Fibroblast of skin of abdomen (primary cell): ENCODE measurements at places on chromosomes 12 and 14.

GRCh38 chr12:52826611-52827498 lies 7.3 kb downstream of the KRT79 start:
- DNase-seq, result no peak

GRCh38 chr12:24054416-24054815 lies 104.9 kb upstream of the SOX5 start:
- no peak for DNase-seq

DNA sequence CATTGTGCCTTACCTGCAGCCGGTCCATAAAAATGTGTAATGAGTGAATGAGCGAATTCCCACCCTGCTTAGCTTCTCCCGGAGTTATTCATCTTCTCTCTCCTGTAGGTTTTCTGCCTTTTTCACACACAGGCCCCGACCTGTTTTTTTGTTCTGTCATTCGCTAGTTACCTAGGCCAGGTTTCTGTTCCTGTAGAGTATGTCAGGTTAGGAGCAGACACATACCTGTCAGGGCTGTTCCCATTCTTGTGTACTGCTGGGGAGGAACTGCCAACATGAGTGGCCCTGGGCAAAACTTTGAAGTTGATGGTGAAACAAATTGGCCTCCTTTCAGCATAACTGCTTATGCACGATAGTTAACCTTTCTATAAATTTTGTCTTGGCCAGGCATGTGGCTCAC lies 140.1 kb downstream of the SYNE2 start:
- no peak for DNase-seq

- peak; percentile 12 for DNase-seq
Observed at GRCh38 chr12:93484315-93484981, 17.1 kb downstream of the MRPL42 start.

DNA sequence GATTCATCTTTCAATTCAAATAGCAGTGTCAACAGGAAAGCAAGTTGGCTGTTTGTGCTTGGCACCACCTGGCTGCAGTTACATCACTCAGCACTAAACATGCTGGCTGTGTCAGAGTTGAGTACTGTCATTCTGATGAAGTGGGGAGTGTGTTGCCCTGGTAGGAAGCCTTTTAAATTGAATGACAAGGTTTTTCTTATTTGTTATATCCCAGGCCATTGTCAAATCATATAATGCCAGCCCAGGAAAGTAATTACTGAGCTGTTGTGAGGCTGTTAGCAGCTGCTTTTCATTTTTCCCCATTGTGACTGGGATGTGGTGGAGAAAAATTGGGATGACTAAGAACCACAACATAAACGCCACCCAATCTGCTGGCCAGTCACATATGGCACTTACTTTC lies 106.5 kb upstream of the PRKD1 start:
- peak; percentile 11 for DNase-seq

- DNase-seq, result no peak
Observed at GRCh38 chr14:41957459-41957858, 350.8 kb downstream of the LRFN5 start.

- DNase-seq, result no peak
Observed at GRCh38 chr14:85764822-85765221, 234.9 kb downstream of the FLRT2 start.

- DNase-seq, result peak; percentile 90
Observed at GRCh38 chr12:8662593-8662992, at the start of gene MFAP5. Gene MFAP5, minus strand, starts transcription at chr12:8662826. Its CDS starts 722 bp downstream, at chr12:8662104.

- DNase-seq, result no peak
Observed at GRCh38 chr12:3644104-3644503, 108.8 kb downstream of the CRACR2A start.

DNA sequence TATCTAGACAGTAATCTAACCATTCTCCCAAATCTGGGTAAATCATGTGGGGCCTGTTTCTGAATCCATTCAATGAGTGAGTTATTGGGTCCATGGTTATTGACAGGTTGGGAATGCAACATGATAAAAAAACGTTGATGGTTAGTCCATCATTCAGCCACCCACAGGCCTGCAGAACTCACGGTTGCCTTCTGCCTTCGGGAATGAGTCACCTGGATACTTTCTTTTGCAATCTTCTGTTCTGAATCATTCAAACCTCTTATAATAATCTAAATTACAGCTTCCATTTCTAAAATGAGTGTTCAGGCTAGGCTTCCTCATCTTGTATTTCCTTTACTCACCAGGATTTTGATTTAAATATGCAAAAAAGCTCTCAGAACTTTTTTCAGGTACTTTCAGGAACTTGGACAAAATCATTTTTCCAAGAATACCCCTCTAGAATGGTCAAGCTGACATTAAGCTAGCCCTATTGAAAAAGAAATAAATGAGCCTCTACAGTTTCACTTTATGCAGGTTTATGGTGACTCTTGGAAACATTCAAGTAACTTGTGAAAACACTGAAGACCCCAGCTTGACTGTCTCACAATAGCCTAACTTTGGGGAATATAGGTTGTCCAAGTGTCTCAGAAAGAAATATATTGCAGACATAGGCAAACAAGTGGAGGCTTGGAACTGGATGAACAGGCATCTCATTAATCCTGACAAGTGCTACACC lies 94.4 kb downstream of the KCNK10 start:
- DNase-seq, result no peak

- DNase-seq, result peak; percentile 35
Observed at GRCh38 chr12:88309546-88309945, 167.4 kb downstream of the TMTC3 start.

- DNase-seq, result no peak
Observed at GRCh38 chr14:92506231-92506630, 7.3 kb upstream of the RIN3 start.

DNA sequence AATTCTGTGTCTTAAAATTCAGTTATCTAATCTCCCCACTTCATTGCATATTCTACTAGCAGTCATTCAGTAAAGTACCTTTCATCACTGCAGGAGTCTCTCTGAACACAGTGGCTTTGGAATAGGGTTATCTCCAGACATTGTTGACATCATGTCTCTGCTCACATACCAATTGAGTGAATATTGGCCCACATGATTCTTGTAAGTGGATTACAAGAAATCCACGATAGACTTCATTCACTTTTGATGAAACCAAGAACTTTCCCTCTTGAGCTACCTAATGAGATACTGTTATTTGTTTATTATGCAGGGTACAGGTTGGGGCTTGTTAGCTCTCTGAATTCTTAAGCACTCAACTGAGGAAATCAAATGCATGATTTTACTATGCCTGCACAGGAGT lies 284.9 kb downstream of the RAD51B start:
- peak; percentile 85 for DNase-seq

DNA sequence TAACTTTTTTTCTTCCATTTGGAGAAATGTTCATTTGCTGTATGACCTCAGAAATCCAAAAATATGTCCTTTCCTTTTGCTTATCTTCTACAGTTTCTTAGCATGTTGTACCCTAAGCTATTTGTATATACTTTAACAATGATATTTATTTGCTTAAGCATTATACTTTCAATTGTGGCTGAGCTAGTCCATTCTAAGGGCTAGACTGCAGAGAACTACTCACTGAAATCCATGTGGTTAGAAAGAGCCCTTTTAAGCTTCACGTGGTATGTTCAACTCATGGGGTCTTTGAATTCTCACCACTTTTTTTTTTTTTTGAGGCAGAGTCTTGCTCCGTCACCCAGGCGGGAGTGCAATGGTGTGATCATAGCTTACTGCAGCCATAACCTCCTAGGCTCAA lies 122.5 kb downstream of the HMGA2 start:
- DNase-seq, result no peak

DNA sequence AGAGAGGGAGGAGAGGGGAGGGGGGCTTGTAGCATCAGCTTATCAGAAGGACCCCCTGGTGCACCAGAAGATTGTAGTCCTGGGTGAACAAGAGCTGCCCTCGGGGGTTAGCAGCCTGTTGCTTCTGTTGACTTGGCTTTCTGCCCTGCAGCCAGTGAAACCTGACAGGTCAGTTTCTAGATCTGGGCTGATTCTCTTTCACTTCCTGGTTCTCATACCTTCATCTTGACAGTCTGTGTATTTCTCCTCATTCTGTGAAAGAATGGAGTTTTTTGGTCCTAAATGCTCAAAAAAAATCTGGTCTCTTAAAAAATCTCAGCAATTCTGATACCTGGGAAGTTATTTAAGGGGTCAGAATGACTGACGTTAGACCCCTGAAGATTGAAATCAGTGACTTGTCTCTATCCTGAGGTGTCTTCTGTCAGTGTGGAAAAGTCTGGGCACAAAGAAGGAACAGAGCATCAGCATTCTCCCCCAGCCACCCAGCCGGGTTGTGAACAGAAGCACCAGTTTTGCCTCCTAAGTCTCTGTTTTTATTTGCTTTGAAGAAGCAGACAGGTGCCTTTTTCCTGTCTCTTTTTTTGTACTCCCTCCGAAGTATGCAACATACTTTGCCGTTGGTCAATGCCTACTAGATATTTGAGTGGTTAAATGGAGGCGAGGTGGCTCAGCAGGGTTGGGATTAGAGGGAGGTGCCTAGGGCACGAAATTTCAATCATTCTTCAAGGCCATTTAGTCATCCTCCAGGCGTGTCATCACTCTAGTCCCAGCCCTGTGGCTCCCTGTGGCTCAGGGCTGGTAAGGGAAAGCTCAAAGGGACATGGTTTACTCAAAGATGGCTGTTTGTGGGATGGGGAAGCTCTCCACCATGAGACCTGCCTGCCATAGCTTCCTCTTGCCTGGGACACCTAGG lies 24.0 kb downstream of the TTC9 start:
- no peak for DNase-seq

GRCh38 chr12:5166976-5167375 lies 123.3 kb downstream of the KCNA5 start:
- DNase-seq, result peak; percentile 99

- no peak for DNase-seq
Observed at GRCh38 chr12:34299802-34300193, 277.5 kb downstream of the ALG10 start.

DNA sequence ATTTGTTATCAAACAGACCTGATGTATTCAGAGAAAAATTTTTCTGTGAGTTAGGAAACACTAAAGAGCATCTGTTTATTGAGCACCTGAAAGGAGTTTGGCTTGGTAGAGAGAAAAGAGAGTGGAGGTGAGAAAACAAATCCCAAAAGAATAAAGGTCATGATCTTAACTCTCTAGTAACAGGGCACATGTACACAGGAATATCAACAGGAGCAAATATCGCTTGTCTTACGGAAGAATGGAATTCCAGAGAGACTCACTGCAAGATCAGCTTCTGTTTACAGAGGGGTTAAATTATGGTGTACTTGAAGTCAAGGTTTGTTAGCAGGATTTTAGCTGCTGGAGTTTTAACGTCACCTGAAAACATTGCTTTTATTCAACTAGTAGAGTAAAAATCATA lies 78.8 kb downstream of the SPPL3 start:
- no peak for DNase-seq

DNA sequence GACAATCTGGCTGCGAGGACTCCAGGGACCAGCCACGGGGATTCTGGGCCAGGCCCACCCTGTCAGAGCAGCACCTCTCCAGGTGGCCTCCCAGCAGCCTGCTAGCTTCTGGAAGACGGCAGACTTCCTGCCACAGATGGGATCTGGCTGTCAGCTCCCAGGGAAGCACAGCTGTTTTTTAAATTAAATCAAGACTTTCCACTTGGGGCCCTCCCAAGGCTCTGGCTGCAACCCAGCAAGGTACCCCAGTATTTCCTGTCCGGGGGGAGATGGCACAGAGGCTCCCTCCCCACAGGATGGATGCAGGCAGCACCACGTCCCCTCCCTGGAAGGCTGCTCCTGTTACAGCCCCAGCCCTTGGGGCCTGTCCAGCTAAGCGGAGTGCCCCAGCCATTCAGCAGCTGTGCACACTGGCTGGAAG lies 56.9 kb downstream of the ACTN1 start:
- no peak for DNase-seq

DNA sequence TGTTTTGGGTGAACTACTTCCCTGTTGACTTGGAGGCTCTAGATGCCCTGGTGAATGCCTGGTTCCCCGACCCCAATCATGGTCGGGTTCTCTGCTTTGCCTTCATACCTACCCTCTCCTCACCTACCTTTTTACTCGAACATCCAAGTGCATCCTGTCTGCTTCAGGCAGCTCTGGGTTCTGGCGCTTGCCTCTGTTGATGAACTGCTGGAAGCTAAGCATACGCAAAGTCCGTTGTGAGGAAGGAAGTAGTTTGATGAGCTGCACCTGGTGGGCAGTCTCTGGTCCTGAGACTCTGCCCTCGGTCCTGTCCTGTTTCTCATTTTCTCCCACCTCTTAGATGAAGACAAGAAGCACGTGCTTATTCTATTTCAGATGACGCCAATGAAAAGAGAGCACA lies 13.6 kb downstream of the KCNH3 start:
- no peak for DNase-seq

GRCh38 chr12:56116267-56117081 lies at the start of gene RPL41:
Gene RPL41, plus strand, starts transcription at chr12:56116633.
- peak; percentile 94 for DNase-seq

DNA sequence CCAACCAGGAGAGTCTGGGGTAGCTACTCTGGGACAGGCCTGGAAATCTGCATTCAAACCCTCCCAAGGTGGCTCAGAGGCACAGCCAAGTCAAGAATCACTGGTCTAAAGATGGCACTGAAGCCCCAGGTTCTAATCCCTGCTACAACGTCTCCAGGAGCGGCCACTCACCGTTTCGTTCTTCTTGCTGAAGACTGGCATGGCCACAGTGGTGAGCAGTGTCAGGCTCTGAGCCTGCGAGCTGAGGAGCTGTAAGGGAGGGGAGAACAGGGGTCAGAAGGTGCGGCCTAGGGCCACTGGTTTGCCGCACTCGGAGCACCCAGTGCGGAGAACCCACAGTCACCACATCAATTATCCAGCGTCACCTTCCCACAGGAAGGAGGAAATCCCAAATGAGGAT lies 38.8 kb downstream of the CACNA2D4 start:
- no peak for DNase-seq

- no peak for DNase-seq
Observed at GRCh38 chr12:110754101-110754793, 11.6 kb upstream of the PPP1CC start.

DNA sequence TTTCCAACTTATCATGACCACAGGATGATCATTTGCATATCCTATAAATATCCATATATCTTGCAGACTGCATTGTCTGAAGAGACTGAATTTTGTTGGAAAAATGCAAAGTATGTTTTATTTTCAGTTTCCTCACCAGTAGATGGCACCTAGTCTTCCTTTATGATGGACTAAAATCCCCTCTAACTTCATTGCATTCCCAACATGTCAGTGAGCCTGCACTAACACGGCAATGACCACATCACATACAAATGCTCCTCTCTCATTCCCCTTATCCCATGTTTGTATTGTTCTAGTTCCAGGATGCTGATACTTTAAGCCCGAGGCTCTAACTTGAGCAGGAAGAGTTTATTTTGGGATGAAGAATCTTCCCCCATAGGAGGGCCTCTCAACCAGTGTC lies 24.7 kb upstream of the MYBPC1 start:
- DNase-seq, result peak; percentile 43
